ENCODE measurements at places on chromosomes 11 and 22. TPM values are rescaled to one million over a fixed set of nuclear protein-coding genes. Genes with fewer than 3 reads are reported as not detected.
A peak's percentile ranks its signal among the peaks of the same experiment; 100 is the strongest.

EHBP1L1 gene
- total RNA-seq, result 151 TPM

PATE2 gene
- not detected for total RNA-seq

CD3E gene
- total RNA-seq, result 60.1 TPM

C11orf16 gene
- total RNA-seq, result not detected

GAB4 gene
- 0.46 TPM for total RNA-seq

ACRV1 gene
- total RNA-seq, result not detected

HMOX1 gene
- total RNA-seq, result 819 TPM

FXYD6 gene
- 140 TPM for total RNA-seq

SLC1A2 gene
- 0.63 TPM for total RNA-seq

DNA sequence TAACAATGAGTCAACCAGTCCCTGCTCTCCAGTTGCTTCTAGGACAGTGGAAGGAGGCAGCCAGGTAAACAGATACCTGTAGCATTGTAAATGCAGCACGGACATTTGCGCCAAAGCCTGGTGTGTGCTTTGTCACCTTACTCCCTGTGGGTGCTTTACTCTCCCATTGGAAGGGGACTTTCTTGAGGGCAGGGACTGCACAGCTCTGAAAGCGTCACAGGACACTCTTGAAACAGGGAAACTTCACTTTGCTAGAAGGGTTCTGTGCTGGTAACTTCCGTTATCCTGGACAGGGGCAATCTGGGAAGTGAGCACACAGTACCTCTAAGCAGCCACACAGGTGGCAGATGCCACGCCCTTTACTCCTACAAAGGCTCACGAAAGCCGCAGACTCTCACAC lies 99.8 kb downstream of the MYO18B start:
- DNase-seq, result no peak
- H3K36me3 ChIP-seq, result no peaks in the 10 kb centered on the region
- H3K27ac ChIP-seq, result no peak overlapping the region
- H3K4me1 ChIP-seq, result no peaks in the 10 kb centered on the region
- H3K4me3 ChIP-seq, result no peak overlapping the region

DNA sequence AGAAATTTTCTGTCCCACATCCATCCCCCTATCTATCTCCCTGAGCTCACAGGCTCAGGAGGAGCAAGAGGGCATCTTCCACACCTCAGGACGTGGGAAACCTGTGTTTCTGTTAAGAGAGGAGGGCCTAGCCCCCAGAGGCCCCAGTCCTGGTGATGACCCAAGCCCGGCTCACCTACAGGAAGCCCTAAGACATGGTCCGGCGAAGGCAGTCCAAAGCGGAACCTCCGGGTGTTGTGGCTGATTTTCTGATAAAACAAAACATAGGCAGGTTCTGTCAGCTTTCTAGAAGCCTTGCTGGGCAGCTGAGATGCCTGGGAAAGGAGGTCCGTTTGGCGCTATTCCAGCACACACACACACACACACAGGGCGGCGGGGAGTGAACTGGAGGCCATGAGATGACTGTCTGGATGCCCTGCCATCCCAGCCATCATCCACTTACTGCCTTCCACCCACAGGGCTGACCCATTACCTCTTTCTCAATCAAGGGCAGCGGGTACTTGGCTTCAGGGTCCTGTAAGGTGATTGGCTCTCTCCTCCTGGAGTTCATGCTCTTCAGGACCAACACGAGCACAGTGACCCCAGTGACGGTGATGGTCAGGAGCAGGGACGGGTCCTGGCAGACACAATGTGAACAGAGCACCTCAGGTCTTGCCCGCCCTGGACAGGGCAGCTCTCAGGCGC lies 882 bp downstream of the CYB5R2 start:
- H3K4me3 ChIP-seq, result no peak overlapping the region
- no peak overlapping the region for H3K27ac ChIP-seq
- peaks cover 2% of the 10 kb centered on the region for H3K27me3 ChIP-seq
- H3K36me3 ChIP-seq, result no peaks in the 10 kb centered on the region

GRCh38 chr11:34916015-34916842 lies at the start of the genes APIP and PDHX:
TSS of gene APIP (minus strand) at chr11:34916379. CDS start at chr11:34916284, 95 bp downstream.
TSS of gene PDHX (plus strand) at chr11:34916618. CDS start at chr11:34916656, 38 bp downstream.
- no peaks in the 10 kb centered on the region for H3K36me3 ChIP-seq
- peaks cover 30% of the 10 kb centered on the region for H3K4me1 ChIP-seq
- H3K27me3 ChIP-seq, result no peaks in the 10 kb centered on the region
- peak; percentile 99 for DNase-seq
- H3K4me3 ChIP-seq, result peak within 1 kb of the TSS; percentile 89

- no peaks in the 10 kb centered on the region for H3K27me3 ChIP-seq
- no peaks in the 10 kb centered on the region for H3K36me3 ChIP-seq
- H3K27ac ChIP-seq, result no peak overlapping the region
- DNase-seq, result no peak
- H3K4me1 ChIP-seq, result no peaks in the 10 kb centered on the region
Measured at GRCh38 chr11:91792779-91793262, 431.8 kb upstream of the FAT3 start.

DNA sequence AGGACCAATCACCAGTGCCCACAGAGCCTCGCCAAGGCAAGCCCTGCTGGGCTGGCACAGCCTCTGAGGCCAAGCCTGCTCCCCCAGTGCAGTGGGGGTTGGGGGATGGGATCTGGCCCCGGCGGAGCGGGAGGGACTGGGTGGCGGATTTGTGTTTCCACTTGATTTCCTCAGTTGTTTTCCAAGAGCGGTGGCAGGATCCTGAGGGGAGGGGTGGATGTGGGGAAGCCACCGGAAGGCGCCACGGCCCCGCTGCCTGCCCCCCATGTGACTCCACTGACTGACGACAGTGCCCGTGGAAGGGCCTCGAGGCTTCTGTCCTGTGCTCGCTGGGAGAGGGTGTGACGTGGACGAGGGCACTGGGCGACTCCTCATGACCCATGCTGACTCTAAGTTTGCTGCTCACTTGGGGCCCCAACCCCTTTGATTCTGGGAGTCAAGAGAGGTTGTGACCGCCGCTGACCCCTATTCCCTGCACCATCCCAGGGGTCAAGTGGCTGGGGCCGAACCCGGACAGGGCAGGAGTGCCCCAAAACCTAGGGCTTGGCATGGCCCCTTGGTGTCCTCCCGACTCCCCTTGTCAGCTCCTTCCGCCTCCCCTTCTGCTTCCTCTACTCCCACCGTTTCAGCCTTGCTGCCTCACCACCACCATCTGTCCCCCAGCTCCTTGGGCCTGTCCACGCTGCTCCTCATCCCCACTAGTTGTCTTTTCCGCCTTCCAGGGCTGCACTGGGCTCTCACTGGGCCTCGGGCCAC lies 23.5 kb upstream of the PICK1 start:
- peak overlapping the region; percentile 63 for H3K27ac ChIP-seq
- no peaks in the 10 kb centered on the region for H3K4me1 ChIP-seq
- no peak overlapping the region for H3K4me3 ChIP-seq
- DNase-seq, result no peak
- H3K36me3 ChIP-seq, result no peaks in the 10 kb centered on the region
- no peaks in the 10 kb centered on the region for H3K27me3 ChIP-seq

- H3K4me1 ChIP-seq, result no peaks in the 10 kb centered on the region
- H3K27ac ChIP-seq, result no peak overlapping the region
- no peaks in the 10 kb centered on the region for H3K27me3 ChIP-seq
- no peak overlapping the region for H3K4me3 ChIP-seq
- H3K36me3 ChIP-seq, result no peaks in the 10 kb centered on the region
Measured at GRCh38 chr11:107731941-107732688, 20.3 kb upstream of the SLN start.

- H3K27ac ChIP-seq, result no peak overlapping the region
- H3K4me3 ChIP-seq, result no peak overlapping the region
- no peaks in the 10 kb centered on the region for H3K36me3 ChIP-seq
- H3K27me3 ChIP-seq, result no peaks in the 10 kb centered on the region
- no peaks in the 10 kb centered on the region for H3K4me1 ChIP-seq
Measured at GRCh38 chr11:26027887-26028286, 304.0 kb upstream of the ANO3 start.

GRCh38 chr22:32583921-32584335 lies 109.3 kb downstream of the FBXO7 start:
- H3K27me3 ChIP-seq, result no peaks in the 10 kb centered on the region
- H3K4me3 ChIP-seq, result no peak overlapping the region
- DNase-seq, result no peak
- H3K4me1 ChIP-seq, result peaks cover 3% of the 10 kb centered on the region
- no peak overlapping the region for H3K27ac ChIP-seq

GRCh38 chr22:20422271-20423007 lies 15.2 kb downstream of the SCARF2 start:
- no peak overlapping the region for H3K27ac ChIP-seq
- no peaks in the 10 kb centered on the region for H3K36me3 ChIP-seq
- peaks cover 43% of the 10 kb centered on the region for H3K4me1 ChIP-seq
- H3K27me3 ChIP-seq, result no peaks in the 10 kb centered on the region
- H3K4me3 ChIP-seq, result no peak overlapping the region
- peak; percentile 56 for DNase-seq

GRCh38 chr11:975827-976226 lies 50.2 kb downstream of the AP2A2 start:
- H3K4me3 ChIP-seq, result no peak overlapping the region
- peak; percentile 85 for DNase-seq
- peak overlapping the region; percentile 53 for H3K27ac ChIP-seq
- no peaks in the 10 kb centered on the region for H3K27me3 ChIP-seq
- H3K4me1 ChIP-seq, result peaks cover 57% of the 10 kb centered on the region

GRCh38 chr11:22193348-22194051 lies 615 bp downstream of the ANO5 start:
- peak; percentile 73 for DNase-seq
- no peaks in the 10 kb centered on the region for H3K36me3 ChIP-seq
- peak overlapping the region; percentile 53 for H3K4me3 ChIP-seq

- H3K27me3 ChIP-seq, result no peaks in the 10 kb centered on the region
- no peak overlapping the region for H3K4me3 ChIP-seq
- H3K4me1 ChIP-seq, result no peaks in the 10 kb centered on the region
- peaks cover 59% of the 10 kb centered on the region for H3K36me3 ChIP-seq
- H3K27ac ChIP-seq, result peak overlapping the region; percentile 20
Measured at GRCh38 chr11:126405374-126405773, 49.9 kb downstream of the ST3GAL4 start.

DNA sequence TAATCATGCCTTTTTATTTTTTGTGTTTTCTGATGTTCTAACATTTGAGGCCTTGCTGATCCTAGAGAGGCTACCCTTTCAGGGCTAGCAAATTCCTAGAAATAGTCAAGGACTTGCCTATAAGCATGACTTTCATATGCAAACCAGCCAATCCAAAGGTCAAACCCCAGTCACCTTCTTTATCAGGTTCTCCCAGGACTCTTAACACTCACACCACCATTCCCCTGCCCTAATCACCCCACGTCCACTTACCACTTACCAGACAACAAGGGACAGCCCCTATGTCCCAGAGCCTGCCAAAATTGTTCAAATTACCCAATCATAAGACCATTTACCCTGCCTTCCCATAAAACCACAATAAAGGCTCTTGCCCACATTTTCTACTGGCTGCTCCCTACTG lies 1339.8 kb downstream of the LRRC4C start:
- no peak overlapping the region for H3K4me3 ChIP-seq
- H3K4me1 ChIP-seq, result no peaks in the 10 kb centered on the region
- no peaks in the 10 kb centered on the region for H3K27me3 ChIP-seq
- H3K36me3 ChIP-seq, result no peaks in the 10 kb centered on the region

- H3K4me1 ChIP-seq, result peaks cover 15% of the 10 kb centered on the region
- H3K4me3 ChIP-seq, result no peak overlapping the region
- no peak for DNase-seq
- H3K36me3 ChIP-seq, result peaks cover 8% of the 10 kb centered on the region
- no peak overlapping the region for H3K27ac ChIP-seq
- no peaks in the 10 kb centered on the region for H3K27me3 ChIP-seq
Measured at GRCh38 chr11:76114238-76114637, 92.1 kb downstream of the WNT11 start.

GRCh38 chr11:4191031-4191571 lies 96.5 kb downstream of the RRM1 start:
- no peak overlapping the region for H3K4me3 ChIP-seq
- peaks cover 15% of the 10 kb centered on the region for H3K4me1 ChIP-seq
- no peak overlapping the region for H3K27ac ChIP-seq

DNA sequence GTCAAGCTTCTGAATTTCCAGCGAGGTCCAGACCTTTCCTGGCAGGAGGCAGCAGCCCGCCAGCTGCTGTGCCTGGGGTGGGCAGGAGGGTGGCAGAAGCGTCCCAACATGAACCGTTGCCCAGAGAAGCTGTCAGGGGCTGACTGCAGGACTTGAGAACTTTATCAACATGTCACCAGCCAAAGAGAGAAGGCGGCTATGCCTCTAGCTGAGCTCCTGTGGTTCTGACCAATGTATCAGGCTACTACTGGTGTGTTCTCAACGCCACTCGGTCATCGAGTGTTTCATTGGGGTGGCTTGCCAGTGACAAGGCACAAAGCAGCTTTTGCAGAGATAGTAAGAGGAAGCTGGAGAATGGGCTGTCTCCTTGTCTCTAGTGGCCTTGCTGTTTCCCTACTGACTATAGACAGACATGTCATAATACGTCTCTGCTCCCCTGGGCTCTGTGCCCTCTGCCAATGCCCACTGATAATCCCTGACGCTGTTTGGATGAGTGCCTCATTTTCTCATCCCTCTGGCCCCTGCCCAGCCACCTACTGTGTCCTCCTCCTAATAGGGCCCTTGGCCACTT lies 17.6 kb upstream of the ASCC2 start:
- no peak overlapping the region for H3K4me3 ChIP-seq
- H3K27ac ChIP-seq, result no peak overlapping the region
- DNase-seq, result no peak
- H3K27me3 ChIP-seq, result no peaks in the 10 kb centered on the region

DNA sequence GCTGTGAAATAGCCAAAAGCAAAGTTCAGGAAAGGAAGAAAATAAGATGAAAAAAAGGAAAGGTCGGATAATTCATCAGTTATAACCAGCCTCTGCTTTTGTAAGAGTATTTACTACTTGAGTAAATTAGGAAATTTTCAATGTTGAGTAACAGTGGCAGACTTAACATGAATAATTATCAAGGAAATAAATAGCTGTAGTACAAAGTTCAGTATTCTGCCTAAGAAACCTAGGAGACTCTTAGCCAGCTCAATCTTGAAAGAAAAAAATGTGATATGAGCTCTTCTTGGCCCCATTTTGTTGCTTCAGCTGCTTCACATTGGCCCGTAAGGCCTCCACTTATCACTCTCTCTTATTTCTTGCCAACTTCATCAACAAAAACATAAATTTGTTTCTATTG lies 17.0 kb upstream of the DNAJB7 start:
- H3K4me3 ChIP-seq, result no peak overlapping the region
- no peak for DNase-seq
- peaks cover 57% of the 10 kb centered on the region for H3K36me3 ChIP-seq
- no peak overlapping the region for H3K27ac ChIP-seq
- no peaks in the 10 kb centered on the region for H3K27me3 ChIP-seq

- H3K4me3 ChIP-seq, result no peak overlapping the region
- DNase-seq, result no peak
- peaks cover 4% of the 10 kb centered on the region for H3K4me1 ChIP-seq
Measured at GRCh38 chr11:83677730-83678129, 391.6 kb upstream of the CCDC90B start.

DNA sequence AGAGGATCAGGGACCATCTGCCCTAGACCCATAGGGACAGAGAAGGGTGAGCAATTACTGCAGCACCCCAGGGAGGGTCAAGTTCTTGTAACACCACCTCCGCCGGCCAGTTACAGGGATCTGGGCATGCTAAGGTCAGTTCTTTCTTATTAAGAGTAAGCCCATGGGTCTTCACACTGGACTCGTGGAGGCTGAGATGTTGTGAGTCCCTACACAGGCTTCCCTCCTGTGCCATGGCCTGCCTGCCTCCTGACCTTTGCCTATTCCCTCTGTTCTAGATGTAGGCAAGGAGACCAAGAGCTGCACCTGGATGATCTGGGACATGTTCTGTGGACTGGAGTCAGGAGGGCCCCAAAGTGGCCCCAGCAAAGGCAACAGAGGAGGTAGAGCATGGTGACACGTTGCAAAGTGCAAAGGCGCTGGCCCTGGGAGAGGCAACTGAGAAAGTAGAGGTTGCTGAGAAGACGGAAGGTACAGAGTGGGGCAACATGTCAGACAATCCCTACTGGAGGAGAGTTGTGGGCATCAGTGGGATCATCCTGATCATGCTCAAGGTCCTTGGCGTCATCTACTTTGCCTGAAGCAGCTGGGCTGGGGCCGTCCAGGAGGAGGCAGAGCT lies 16.3 kb upstream of the GNAZ start:
- H3K36me3 ChIP-seq, result no peaks in the 10 kb centered on the region
- H3K4me1 ChIP-seq, result peaks cover 13% of the 10 kb centered on the region
- H3K27ac ChIP-seq, result no peak overlapping the region
- H3K4me3 ChIP-seq, result no peak overlapping the region
- no peaks in the 10 kb centered on the region for H3K27me3 ChIP-seq
- peak; percentile 58 for DNase-seq
